Kidney epithelial cell (primary cell): ENCODE measurements at places on chromosomes 16 and 17. TPM values are rescaled to one million over a fixed set of nuclear protein-coding genes. Genes with fewer than 3 reads are reported as not detected.

- DNase-seq: no peak
Observed at GRCh38 chr17:70786081-70786480, 616.7 kb downstream of the KCNJ2 start.

DNA sequence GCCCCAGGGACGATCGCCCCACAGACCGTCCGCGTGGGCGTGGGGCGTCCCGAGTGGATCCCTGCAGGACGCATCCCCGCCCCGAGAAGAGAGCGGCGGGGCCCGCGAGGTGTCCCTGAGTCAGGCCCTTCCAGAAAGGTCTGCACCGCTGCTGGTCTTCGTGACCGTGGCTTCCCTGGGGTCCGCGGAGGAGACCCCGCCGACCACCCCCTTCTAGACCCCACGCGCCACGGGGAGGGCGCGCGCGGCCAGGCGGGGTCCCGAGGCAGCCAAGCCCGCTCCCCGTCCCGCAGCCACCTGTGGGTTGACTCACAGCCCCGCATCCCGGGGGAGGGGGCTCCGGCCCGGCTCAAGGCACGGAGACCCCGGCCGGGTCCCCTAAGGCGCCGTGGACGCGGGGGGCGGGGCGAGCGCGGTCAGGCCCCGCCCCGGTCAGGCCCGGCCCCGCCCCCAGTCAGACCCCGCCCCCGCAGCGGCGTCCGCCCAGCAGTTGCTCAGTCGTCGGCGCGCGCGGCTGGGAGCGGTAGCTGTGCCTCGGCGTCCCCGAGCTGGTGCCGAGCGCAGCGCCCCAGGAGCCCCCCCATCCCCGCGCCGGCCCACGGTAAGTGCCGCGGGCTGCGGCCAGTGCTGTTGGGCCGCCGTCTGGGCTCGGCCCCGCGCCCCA, at the start of gene BAIAP3:
Gene BAIAP3, plus strand, starts transcription at position 497 of the 664 bp plus-strand sequence. CDS start 4,905 bp downstream, outside the sequence.
- no peak for DNase-seq

The PLEKHG4 gene
- 9.7 and 19.7 TPM in 2 replicates for total RNA-seq

DNA sequence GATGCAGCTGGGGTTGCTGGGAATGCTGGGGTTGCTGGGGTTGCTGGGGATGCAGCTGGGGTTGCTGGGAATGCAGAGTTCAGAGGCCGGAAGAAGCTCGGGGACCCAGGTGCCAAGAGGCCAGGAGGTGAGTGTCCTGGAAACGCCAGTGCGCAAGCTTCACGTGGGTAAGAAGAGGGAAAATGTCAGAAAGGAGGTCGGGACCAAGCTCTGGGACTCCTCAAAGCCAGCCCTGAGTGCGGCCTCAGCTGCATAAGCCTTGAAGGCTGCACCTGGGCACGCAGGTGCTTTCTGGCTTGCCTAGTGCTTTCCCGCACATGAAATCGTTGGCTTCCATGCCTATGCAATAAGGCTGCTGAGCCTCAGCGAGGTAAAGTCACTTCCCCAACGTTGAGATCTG, 48.3 kb downstream of the PITPNM3 start:
- no peak for DNase-seq

The CTRB2 gene
- total RNA-seq: not detected in 2 replicates

DNA sequence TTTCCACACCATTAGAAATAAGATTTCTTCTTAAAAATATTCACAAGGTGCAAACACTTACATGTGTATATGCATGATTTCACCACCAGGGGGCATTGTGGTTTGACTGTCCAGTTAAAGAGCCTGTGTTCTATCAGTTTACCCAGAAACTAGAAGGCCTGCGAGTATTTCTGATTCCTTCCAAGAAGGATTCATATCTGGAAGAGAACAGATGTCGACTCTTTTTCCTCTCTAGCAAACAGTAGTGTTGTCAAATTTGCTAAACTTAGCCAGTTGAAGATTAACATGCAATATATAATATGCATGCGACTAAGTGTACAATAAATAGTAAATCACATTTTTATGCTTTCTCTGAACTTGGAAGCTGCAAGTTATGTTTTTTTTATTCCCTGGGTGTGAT, 404.1 kb downstream of the WWOX start:
- DNase-seq: no peak

DNA sequence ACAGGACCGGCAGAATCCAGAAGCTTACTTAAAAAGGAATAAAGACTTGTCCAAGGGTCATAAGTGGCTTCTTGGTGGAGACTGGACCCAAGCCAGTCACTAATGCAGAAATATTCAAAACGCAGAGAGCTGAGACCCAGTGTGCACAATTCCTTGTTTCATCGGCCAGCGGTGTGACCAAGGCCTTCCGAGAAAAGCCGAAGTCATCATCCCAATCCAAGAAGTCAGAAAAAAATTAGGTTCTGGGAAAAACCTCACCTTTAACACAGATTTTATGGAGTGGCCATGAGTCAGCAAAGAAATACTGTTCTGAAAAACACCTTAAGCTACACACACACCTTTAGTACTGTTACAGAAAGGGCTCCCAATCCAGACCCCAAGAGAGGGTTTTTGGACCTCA, 1.0 kb upstream of the GCSH start:
- no peak for DNase-seq

GRCh38 chr16:35687781-35688180, 2228.4 kb downstream of the TP53TG3F start:
- DNase-seq: no peak

- no peak for DNase-seq
Observed at GRCh38 chr17:51103451-51103850, 17.2 kb downstream of the SPAG9 start.

The BRICD5 gene
- 2.0 and 4.2 TPM in 2 replicates for total RNA-seq

- no peak for DNase-seq
Observed at GRCh38 chr17:19460700-19461099, 49.7 kb downstream of the RNF112 start.

The RAB11FIP4 gene
- total RNA-seq: 19.6 and 26.5 TPM in 2 replicates

GRCh38 chr16:8996891-8997290, 33.2 kb upstream of the USP7 start:
- no peak for DNase-seq

GRCh38 chr17:43534909-43535308, 11.2 kb downstream of the ETV4 start:
- no peak for DNase-seq

The KRTAP4-1 gene
- not detected in 2 replicates for total RNA-seq

DNA sequence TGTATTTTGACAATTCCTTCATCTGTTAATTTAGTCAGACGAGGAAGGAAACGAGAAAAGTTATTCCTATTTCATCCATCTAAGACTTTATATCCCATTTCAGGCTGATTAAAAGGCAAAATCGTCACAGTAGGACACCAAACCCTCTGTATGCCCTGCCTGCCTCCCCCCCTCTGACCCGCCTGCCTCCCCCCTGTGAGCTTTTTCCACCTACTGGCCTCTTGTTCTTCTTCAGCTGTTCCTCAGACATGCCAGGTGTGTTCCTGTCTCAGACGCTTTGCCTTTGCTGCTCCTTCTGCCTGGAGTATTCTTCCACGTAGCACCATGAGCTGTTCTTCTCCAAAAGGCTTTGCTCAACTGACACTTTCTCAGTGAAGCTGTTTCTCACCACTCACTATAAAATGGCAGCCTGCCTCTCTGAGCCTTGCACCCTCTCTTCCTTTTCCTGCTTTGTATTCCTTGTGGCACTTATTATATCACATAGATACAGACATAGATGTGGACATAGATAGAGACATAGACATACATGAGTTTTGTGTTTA, 723.4 kb downstream of the MAF start:
- no peak for DNase-seq

GRCh38 chr16:89798832-89799370, 17.5 kb downstream of the FANCA start:
- DNase-seq: no peak

- DNase-seq: no peak
Observed at GRCh38 chr17:17510456-17511292, 14.5 kb upstream of the RASD1 start.
